ENCODE measurements at places on chromosomes 6 and 20.

GRCh38 chr20:62840244-62841197 is 21.1 kb downstream of the TCFL5 start:
- DNase-seq, result no peak

DNA sequence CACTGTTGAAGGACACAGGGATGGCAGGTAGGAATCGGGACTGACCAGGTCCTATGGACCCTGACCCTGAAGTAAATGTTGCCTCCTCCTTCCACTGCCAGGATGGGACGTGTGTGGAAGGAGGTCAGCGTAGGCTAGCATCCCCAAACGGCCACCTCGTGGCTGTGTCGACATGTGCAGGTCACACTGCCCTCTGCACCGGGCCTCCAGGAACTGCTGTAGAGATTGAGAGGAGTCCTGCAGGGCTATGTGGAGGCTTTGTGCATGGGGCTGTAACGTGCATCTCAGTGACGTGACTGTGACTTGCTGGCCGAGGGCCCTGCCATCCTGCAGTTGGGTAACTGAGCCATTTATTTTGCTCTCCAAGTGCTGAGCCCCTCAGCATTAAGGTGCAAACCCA is 149.5 kb downstream of the PHACTR3 start:
- no peak for DNase-seq

GRCh38 chr6:148547110-148547509 is 199.7 kb upstream of the UST start:
- no peak for DNase-seq

DNA sequence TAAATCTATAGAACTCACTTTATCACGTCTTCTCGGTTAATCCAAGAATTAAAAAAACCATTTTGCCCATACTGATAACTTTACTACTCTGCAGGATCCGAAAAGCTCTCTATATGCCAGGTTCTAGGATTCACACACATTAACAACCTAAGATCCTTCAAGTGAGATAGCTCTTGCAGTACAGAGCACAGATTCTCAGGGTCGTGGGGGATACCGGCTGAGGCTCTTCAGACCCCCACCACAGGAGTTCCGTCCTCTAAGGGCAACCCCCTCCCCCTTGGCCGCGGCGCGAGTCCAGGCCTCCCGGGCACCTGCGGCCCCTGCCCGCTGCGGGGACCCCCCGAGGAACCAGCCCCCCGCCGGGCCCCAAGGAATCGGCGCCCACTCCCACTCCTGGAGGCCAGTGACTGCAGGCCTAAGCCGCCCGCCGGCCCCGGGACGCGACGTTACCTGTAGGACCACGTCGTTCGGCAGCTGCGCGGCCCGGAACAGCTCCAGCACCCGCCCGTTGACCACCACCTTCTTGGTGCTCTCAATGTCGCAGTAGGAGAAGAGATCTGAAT is 892 bp downstream of the REPS1 start:
- DNase-seq, result no peak

DNA sequence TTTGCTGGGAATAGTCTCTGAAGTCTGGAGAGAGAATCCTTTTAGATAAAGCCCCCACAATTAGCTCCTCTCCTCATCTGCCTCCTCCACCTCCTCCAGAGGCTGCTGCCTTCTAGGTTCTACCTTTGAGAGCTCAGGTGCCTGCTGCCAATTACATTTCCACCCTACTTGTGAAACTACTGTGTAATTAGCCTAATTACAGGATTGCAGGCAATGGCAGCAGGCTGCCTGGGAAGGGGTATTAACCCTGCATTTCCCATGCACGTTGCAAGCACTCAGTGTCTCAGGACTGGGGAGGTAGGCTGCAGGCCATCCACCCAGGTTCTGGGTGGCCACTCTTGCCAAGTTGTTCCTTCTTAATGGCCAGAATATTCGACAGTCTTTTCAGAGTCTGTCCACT is 215.6 kb upstream of the ZNF217 start:
- no peak for DNase-seq

DNA sequence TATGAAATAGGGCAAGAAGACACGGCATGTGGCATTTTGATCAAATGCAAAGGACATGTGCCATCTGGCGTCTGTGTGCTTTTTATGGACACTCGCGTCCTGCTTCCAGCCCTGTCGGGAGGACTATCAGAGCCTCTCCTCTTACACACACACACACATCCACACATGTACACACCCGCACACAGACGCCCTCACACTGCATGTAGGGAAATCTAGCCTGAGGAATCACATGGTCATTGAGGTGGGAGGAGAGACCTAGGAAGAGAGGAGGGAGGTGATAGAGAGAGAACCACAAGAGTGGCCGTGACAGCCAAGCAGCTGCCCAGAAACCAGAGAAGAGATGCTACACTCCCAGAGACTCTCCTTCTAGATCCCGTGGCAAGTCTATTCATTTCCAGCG is 105.9 kb upstream of the CDYL start:
- no peak for DNase-seq

DNA sequence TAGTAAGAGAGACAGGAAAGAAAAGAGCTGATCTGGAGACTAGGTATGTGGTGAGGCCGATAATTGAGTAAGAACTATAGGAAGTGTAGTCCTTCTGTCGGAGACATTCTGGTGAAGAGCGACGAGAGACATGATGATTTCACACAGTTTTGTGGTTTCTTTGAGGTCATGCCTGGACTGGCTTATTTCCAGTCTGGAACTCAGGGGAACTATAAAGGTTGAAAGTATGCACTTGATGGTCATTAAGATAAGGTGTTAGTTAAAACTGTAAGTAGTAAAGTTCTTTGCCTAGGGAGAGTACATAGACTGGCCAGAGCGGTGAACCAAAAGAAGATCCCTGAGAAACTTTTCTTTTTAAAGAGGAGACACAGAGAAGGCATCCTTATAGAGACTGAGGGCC is 68.8 kb downstream of the RFX6 start:
- DNase-seq, result peak; percentile 77

GRCh38 chr20:58612121-58612691 is 38.9 kb upstream of the STX16 start:
- no peak for DNase-seq

- no peak for DNase-seq
Measured at GRCh38 chr6:167245591-167245990, 45.5 kb upstream of the UNC93A start.

DNA sequence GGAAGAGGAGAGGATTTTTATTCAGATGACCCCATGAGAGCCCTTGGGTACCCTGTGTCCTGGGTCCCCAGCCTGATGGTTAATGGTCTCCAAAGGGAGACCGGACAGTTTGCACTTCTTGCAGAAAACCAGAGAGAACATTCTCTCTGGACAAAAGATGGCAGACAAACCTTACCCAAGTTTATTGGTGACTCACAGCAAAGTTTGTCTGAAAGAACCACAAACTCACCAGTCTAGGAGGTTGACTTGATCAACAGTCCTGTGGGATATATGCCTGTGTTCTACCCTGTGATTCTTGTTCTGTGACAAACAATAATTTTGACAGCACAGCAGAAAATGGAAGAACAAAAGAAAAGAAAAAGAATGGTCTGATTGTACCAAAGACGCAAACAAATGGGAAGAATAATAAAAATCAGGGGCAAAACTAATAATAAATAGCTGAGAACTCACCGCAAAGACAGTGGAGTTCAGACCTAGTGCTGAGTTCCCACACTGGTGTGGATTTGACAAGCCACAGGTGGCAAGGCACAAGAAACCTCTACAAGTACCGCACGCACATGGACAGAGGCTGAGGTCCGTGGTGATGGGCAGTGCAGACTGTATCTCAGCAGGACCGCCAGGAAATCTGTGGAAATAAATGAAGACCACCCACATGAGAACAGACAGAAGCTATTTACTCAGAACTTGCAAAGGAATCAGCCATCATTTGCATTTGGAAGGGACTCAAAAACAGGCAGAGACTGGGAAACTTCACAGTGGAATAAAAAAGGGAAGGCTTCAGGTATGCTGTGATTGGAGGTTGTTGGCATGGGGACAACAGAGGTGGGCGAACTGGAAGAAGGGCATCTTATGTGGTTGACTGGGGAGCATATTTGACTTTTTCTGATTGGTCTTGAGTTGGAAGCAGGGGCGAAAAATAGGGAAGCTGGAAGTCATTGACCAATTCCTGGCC is 246.3 kb upstream of the RNF24 start:
- no peak for DNase-seq
